ENCODE measurements at places on chromosomes 13 and 19.

- DNase-seq = no peak
Measured at GRCh38 chr13:27667946-27668345, 46.3 kb downstream of the POLR1D start.

- DNase-seq = no peak
Measured at GRCh38 chr19:44602081-44602480, 11.3 kb upstream of the IGSF23 start.

- peak; percentile 50 for DNase-seq
Measured at GRCh38 chr19:492091-492531, 4.2 kb upstream of the MADCAM1 start.

- DNase-seq = no peak
Measured at GRCh38 chr19:39544226-39544903, 4.4 kb upstream of the EID2 start.

GRCh38 chr13:51920786-51921185 is 59.0 kb downstream of the CCDC70 start:
- DNase-seq = no peak

DNA sequence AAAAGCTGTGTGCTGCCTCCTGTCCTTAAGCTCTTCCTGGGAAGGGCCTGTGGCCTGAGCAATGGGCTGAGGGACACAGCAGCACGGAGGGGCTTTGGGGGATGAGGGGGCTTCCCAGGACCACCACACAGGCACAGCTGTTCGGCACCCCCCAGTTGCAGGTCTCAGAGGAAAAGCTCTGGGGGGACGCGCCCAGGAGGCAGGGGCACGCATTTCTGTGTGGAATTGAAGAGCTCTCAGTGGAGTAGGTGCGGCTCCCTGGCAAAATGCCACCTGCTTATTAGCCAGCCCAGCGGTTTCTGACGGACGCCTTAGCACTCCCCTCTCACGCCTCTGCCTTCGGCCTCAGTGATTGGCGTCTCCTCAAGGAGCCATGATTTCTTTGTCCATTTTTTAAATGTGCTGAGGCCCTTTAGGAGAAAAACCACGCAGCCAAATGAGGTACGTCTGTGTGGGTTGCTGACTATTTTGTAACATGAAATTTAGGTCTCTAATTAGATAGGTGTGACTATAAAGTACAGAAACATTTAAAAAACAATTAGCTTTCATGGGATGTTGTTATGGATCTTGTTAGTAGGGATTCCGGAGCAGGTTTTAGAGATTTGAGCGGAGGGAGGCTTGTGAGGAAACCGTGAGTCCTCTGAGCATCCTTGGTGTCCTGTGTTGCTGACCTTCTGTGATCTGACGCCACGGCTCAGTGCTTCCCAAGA is 4.0 kb downstream of the MCF2L start:
- no peak for DNase-seq

DNA sequence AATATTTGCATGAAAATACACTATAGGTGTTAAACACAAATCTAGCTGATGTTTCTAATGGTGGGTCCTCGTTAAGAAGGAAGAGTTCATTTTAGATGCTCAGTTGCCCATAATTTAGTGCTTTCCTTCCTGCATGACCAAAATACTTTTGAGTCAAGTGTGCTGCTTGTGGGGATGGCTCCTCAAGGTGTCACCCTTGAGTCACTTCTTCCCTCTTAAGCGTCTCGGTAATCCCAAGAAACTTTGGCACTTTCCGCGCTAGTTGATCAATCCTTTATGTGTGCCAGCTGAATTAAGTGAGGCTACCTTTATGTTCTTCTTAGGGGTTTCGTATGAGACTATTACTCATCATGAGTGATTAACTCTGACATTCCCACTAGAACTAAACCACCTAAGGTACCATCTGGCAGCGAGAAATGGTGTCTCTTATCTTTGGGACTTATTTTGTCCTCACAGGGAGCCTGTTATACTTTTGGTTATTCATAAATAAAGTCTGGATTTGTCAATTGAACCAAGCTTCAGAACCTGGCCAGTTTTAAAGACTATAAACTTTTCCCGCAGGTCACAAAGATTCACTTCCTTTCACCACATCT is 106.8 kb downstream of the NHLRC3 start:
- peak; percentile 78 for DNase-seq

- DNase-seq = no peak
Measured at GRCh38 chr13:73204952-73205351, 146.1 kb downstream of the KLF5 start.

- DNase-seq = no peak
Measured at GRCh38 chr13:39189778-39190177, 151.5 kb downstream of the NHLRC3 start.

- DNase-seq = no peak
Measured at GRCh38 chr13:68481130-68481529, 1251.0 kb upstream of the PCDH9 start.

- DNase-seq = peak; percentile 37
Measured at GRCh38 chr19:37007587-37008220, 70.5 kb upstream of the ZNF420 start.

DNA sequence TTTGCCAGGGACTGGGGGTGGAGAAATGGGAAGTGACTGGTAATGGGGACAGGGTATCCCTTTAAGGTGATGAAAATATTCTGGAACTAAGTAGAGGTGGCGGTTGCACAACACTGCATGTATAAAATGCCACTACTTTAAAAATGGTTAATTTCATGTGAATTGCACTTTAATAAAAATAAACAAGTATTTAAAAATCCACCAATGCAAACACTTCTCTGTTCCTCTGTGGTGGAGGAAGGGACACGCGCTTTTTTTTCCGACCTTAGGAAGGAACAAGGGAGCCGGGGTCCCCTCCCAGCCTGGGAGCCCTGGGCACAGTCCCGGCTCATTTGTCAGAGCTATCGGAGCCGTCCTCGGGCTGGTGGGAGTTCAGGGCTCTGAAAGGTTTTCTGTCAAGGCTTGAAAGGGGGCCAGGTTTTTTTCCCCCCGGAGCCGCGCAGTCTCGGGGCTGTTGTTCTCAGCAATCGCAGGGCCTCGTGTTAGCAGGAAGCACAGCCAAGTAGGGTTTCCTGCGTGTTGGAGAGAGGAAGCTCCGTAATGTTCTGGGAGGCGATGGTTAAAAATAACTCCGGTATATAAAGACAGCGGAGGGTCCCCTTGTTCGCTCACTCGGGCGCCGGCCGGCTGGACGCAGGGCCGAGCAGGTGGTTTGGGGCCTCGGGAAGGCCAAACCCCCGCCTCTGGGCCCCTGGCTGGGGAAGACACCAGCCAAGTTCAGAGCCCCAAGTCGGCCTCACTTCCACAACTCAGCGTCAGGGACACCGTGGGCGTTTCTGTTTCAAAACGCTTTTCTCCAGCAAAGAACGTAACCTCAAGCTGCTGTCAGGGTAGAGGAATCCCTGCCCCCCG is 41.2 kb upstream of the KLF2 start:
- peak; percentile 63 for DNase-seq

- DNase-seq = no peak
Measured at GRCh38 chr13:89214185-89214584, 1543.0 kb downstream of the SLITRK5 start.

DNA sequence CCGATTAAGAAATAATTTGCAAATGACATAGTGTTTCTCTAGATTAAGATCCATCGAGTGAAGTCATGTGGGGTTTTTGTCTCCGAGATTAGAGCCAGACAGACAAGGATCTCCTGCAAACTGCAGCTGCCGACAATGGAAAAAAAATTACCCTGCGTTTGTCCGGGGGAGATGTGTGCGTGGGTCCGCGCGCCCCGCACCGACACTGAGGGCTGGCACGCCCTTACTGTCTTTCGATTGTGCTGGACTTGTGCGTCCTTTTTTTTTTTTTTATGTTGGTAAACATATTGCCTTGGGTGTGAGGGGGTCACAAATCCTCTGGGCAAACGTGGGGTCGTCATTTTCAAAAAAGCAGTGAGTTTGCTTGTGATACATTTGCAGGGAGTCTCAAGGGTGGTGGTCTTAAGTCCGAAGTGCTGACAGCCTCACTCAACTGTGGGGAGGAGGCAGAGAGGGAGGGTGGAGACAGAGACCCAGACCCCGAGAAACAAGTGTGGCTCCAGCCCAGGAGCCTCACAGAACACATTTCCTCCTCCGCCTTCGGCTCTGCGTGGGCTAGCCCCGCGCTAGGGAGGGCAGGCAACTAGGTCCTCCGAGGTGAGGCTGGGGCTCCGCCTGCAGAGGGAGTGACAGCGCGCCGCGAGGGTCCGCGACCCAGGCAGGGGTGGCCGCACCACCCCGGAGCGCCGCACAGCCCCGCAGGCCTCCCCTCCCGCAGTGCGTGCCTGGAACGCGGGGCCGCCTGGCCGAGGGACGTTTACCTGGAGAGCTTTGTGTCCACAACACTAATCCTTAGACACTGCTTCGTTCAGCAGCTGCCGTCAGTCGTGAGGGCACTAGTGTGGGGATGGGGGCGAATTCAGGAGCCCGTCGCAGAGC is 11.7 kb upstream of the SOX1 start:
- no peak for DNase-seq

DNA sequence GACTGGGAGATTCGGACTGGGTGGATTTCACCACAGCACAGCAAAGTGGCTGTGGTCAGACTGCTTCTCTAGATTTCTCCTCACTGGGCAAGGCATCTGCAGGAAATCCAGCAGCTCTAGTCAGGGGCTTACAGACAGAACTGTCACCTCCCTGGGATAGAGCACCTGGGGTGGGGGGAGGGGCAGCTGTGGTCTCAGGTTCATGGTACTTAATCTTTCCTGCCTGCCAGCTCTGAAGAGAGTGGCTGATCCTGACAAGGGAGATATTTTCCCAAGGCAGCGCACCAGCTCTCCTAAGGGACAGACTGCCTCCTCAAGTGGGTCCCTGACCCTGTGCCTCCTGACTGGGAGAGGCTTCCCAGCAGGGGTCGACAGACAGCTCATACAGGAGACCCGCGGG is 212.8 kb upstream of the KLF12 start:
- DNase-seq = no peak

DNA sequence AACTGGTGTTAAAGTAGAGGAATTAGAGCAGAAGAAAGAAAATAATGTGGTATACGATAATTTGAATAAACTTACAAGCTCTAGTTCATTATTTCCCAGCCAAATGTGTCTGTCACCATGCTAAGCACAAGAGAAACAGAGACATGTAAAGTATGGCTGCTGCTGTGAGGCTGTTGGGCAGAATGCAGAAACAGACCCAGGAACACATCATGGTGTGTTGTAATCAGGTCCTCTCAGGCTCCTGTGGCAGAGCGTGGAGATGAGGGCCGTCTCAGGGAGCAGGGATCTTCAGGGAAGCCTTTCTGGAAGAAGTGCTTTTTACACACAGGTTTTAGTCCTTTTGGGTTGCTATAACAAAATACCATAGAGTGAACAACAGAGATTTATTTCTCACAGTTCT is 710.7 kb upstream of the SGCG start:
- DNase-seq = no peak

DNA sequence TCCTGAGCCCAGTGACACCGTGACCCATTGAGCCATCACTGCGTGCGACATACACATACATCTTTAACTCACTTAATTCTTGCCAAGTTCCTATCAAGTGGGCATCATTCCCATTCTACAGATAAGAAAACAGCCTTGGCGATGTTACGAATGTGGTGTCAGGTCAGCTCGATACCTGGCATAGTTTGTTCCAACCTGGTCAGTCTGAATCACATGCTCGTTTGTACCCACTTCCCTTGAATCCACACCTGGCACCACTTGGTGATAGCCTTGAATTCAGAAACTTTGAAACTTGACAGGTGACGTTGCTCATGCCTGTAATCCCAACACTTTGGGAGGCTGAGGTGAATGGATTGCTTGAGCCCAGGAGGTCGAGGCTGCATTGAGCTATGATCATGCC is 59.1 kb downstream of the SLC7A9 start:
- DNase-seq = no peak

DNA sequence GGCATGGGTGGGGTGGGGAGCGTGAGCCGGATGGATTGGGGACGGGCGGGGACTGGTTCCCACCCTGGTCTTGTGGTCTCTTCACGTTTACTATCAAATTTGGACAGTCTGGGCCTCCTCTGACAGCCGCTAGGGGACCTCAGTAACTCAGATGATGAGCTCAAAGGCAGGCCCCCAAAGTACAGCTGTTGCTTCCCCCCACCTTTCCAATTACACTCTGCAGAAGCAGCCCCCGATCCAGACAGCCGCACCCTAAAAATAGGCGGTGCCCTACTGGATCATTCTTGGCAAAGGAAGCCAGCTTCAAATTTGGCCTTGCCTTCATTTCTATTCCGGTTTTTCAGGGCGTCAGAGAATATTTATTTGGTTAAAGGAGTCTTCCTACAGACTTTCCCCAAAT is 1.9 kb upstream of the FOXO1 start:
- DNase-seq = no peak

DNA sequence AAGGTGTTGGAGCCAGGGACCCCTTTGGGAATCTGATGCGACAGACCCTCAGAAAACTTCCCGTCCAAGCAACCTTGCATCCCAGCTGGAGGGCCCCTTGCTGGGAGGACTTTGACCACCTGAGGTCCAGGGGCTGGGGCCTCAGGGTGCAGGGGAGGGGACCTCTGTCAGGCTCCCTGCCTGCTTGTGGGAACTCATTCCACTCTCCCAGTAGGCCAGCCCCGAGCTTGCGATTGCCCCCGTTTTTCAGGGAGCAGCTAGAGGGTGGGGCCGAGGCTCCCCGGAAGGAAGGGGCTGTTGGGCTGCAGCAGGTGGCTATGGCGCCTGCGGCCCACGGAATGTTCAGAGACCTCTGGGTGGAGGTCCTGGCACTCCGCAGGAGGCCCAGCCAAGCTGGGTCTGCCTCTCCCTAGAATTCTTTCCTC is 2.8 kb downstream of the GNA11 start:
- no peak for DNase-seq

- DNase-seq = peak; percentile 67
Measured at GRCh38 chr19:47447470-47448359, 24.0 kb downstream of the SLC8A2 start.

- DNase-seq = no peak
Measured at GRCh38 chr19:4652075-4652474, 12.8 kb downstream of the TNFAIP8L1 start.

DNA sequence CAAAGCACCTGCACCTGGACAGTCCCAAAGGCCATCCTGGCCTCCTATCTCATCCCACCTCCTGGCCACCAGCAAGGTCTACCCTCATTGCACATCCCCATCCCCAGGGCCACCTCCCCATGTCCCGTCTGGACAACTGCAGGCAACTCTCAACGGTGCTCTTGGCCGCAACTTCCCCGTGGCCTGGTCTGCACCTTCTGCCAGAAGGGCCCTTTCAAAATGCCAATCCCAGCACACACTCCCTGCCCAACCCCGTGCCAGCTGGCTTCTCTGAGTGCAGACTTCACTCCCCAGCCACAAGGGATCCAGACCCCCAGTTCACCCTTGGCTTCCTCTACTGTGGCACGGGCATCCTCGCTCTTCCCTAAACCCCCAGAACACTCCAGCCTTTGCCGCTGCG is 8.2 kb downstream of the PEPD start:
- DNase-seq = no peak

DNA sequence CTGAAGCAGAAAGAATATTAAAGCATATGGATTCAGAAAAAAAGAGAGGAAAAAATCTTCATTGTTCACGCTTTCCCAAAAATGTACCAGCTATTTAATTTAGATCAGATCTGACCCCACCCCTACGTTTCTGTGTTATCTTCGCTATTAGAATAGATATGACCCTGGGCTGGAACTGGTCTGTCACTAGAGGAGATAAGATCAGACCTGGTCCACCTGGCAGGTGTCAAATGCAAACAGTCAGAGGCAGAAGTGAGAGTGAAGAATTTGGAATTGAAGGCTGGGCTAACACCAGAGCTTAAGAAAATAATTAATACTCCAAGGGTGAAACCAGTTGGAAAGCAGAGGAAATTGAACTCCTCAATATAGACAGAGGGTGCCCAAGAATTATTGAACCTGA is 30.0 kb upstream of the MBNL2 start:
- no peak for DNase-seq

GRCh38 chr19:39125199-39125553 is 410 bp upstream of the PAK4 start:
- DNase-seq = no peak

GRCh38 chr13:105442949-105443699 is 1092.3 kb downstream of the EFNB2 start:
- peak; percentile 46 for DNase-seq
